ENCODE measurements at places on chromosomes 5 and 9.

GRCh38 chr9:133276001-133276884, 1.2 kb upstream of the ABO start:
- no peak for DNase-seq

- no peak for DNase-seq
Observed at GRCh38 chr5:180818677-180819341, 16.2 kb upstream of the MGAT1 start.

GRCh38 chr5:96973532-96974401, 37.9 kb downstream of the LNPEP start:
- DNase-seq, result peak; percentile 12

DNA sequence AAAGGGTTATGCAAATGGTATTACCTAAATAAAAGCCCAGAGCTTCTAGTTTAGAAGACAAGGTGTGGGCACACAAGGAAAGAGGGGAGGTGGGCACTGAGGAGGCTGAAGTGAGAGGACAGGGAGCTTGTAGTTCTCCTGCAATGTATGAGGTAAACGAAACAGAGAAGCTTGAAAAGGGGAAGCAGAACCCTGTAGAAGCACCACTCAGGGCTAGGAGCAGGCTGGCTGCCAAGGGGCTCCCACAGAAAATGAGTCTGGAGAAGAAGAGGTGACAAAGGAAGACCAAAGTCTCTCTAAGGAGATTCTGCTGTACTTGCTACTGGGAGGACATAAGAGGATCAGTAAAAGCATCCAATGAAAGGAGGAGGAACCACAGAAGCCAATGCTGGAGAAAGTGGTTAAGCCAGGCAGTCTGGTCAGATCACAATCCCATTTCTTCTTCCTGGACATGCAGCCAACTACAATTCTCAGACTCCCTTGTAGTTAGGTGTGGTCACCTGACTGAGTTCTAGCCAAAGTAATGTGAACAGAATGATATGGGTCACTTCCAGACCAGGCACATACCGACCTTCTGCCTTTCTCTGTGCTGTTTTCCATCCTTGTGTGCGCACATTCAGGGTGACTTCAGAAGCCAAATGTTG, 174.5 kb upstream of the MAP3K1 start:
- DNase-seq, result no peak

GRCh38 chr5:151315998-151316597, 12.5 kb upstream of the SLC36A3 start:
- peak; percentile 1 for DNase-seq

- DNase-seq, result no peak
Observed at GRCh38 chr5:148455185-148455584, 71.4 kb downstream of the FBXO38 start.

- DNase-seq, result no peak
Observed at GRCh38 chr5:35232124-35232523, 1.8 kb upstream of the PRLR start.

GRCh38 chr5:133025804-133026663, at the start of gene ZCCHC10:
TSS of gene ZCCHC10 (minus strand) at chr5:133026549. CDS start at chr5:133026537, 12 bp downstream.
- peak; percentile 86 for DNase-seq

DNA sequence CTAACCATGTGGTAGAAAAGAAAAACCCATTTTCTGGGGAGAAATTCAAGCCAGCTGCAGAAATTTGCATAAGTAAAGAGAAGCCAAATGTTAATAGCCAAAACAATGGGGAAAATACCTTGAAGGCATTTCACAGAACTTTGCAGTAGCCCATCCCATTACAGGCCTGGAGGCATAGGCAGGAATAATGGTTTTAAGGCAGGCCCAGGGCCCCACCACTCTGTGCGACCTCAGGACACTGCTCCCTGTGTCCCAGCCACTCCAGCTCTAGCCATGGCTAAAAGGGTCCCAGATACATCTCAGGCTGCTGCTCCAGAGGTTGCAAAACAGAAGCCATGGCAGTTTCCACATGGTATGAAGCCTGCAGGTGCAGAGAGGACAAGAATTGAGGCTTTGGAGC, 253.3 kb downstream of the CTNND2 start:
- no peak for DNase-seq

GRCh38 chr5:72611118-72611730, 104.0 kb upstream of the ZNF366 start:
- peak; percentile 6 for DNase-seq

DNA sequence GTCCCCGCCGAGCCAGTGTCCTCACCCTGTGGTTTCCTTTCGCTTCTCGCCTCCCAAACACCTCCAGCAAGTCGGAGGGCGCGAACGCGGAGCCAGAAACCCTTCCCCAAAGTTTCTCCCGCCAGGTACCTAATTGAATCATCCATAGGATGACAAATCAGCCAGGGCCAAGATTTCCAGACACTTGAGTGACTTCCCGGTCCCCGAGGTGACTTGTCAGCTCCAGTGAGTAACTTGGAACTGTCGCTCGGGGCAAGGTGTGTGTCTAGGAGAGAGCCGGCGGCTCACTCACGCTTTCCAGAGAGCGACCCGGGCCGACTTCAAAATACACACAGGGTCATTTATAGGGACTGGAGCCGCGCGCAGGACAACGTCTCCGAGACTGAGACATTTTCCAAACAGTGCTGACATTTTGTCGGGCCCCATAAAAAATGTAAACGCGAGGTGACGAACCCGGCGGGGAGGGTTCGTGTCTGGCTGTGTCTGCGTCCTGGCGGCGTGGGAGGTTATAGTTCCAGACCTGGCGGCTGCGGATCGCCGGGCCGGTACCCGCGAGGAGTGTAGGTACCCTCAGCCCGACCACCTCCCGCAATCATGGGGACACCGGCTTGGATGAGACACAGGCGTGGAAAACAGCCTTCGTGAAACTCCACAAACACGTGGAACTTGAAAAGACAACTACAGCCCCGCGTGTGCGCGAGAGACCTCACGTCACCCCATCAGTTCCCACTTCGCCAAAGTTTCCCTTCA, 1.4 kb downstream of the GLIS3 start:
- DNase-seq, result peak; percentile 15

DNA sequence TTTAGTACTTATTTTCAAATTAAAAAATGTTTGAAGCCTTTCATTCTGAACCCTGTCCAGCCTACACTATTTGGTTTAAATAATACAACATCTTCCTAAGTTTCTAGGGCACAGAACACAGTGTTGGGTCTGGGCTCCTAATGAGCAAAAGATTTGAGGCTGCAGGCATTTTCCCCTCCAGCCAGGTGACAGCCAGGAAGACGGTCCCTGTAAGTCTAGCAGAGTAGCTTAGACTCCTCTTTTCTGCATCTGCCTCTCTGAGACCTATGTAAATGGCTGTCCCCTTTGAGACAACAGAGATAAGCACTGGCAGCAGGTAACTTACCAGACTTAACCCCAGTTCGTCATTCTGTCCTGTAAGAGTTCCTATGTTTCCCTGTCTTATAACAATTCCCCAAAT, 141.8 kb downstream of the CDC42SE2 start:
- no peak for DNase-seq

- no peak for DNase-seq
Observed at GRCh38 chr5:61019642-61020041, 74.6 kb downstream of the NDUFAF2 start.

GRCh38 chr9:96462541-96462940, 12.6 kb downstream of the HABP4 start:
- no peak for DNase-seq

GRCh38 chr5:142065273-142065672, 43.3 kb upstream of the NDFIP1 start:
- DNase-seq, result no peak

GRCh38 chr5:10310066-10310779, 2.5 kb upstream of the CMBL start:
- no peak for DNase-seq

GRCh38 chr5:135480511-135480910, 28.4 kb upstream of the TIFAB start:
- no peak for DNase-seq
